ENCODE measurements at places on chromosomes 12 and 14. TPM values are rescaled to one million over a fixed set of nuclear protein-coding genes. Genes with fewer than 3 reads are reported as not detected.
A peak's percentile ranks its signal among the peaks of the same experiment; 100 is the strongest.

Gene LRRC10
- total RNA-seq, result not detected

Gene LRTM2
- total RNA-seq, result not detected

Gene TCTN1
- total RNA-seq, result 59.1 TPM

Gene GYS2
- not detected for total RNA-seq

Gene ZCRB1
- total RNA-seq, result 65.2 TPM

Gene KRT80
- total RNA-seq, result not detected

Gene CLEC4E
- total RNA-seq, result not detected

Gene METAP2
- total RNA-seq, result 104 TPM

- H3K27ac ChIP-seq, result no peak overlapping the region
- no peak overlapping the region for H3K4me3 ChIP-seq
- no peaks in the 10 kb centered on the region for H3K36me3 ChIP-seq
- DNase-seq, result no peak
- H3K4me1 ChIP-seq, result peaks cover 9% of the 10 kb centered on the region
Observed at GRCh38 chr14:49516286-49516685, 69.9 kb downstream of the RPS29 start.

GRCh38 chr12:69610126-69610525 lies 581 bp downstream of the LRRC10 start:
- no peaks in the 10 kb centered on the region for H3K4me1 ChIP-seq
- H3K4me3 ChIP-seq, result no peak overlapping the region
- no peaks in the 10 kb centered on the region for H3K36me3 ChIP-seq
- no peak overlapping the region for H3K27ac ChIP-seq
- peaks cover 3% of the 10 kb centered on the region for H3K27me3 ChIP-seq
- no peak for DNase-seq

DNA sequence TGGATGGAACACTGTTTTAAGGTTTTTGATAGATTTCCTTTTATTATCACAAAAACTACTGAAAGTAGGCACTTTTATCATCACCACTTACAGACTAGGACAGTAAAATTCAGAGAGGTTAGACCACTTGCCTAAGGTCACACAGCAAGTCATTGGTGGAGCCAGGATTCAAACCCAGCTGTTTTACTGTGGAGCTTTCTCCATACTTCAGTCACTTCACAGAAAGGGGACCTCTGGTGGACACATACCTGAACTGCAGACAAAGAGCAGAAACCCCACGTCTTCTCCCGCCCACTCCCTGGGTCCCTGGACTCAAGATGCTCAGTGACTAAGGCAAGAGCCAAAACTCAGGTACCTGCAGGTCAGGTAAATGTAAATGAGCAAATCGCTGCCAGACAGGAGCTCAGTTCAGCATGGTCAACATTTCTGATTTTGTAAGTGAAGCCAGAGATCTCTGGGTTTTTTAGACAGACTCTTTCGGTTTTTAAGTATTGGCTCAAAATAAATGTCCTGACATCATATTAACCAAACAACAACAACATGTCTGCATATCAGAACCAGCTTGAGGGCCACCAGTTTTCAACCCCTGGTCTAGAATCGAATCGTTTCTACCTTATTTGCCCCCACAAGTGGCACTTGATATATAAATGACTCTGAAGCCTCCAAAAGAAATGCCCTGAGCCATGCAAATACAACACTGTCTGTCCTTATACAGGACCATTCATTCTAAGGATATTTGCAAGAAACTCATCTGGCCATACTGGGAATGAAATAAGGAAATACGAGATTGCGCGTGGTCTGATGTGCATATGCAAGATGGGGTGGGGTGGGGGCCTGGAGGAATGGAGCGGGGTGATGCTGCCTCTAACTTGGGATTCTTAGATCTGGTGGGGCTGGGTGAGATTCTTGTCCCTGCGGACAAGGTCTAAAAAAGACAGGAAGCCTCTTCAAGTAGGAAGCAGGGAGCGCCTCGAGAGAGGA lies 110.9 kb downstream of the KSR2 start:
- H3K4me1 ChIP-seq, result no peaks in the 10 kb centered on the region
- peak; percentile 53 for DNase-seq
- H3K27me3 ChIP-seq, result peaks cover 3% of the 10 kb centered on the region
- no peak overlapping the region for H3K4me3 ChIP-seq
- H3K27ac ChIP-seq, result no peak overlapping the region

GRCh38 chr14:47302121-47302520 lies 373.3 kb downstream of the MDGA2 start:
- H3K4me3 ChIP-seq, result no peak overlapping the region
- H3K36me3 ChIP-seq, result peaks cover 3% of the 10 kb centered on the region
- no peak for DNase-seq
- H3K27me3 ChIP-seq, result no peaks in the 10 kb centered on the region
- no peak overlapping the region for H3K27ac ChIP-seq

- no peak overlapping the region for H3K4me3 ChIP-seq
- peaks cover 5% of the 10 kb centered on the region for H3K27me3 ChIP-seq
- no peaks in the 10 kb centered on the region for H3K36me3 ChIP-seq
- H3K27ac ChIP-seq, result no peak overlapping the region
- H3K4me1 ChIP-seq, result no peaks in the 10 kb centered on the region
Observed at GRCh38 chr14:75322746-75323145, 44.1 kb downstream of the FOS start.

DNA sequence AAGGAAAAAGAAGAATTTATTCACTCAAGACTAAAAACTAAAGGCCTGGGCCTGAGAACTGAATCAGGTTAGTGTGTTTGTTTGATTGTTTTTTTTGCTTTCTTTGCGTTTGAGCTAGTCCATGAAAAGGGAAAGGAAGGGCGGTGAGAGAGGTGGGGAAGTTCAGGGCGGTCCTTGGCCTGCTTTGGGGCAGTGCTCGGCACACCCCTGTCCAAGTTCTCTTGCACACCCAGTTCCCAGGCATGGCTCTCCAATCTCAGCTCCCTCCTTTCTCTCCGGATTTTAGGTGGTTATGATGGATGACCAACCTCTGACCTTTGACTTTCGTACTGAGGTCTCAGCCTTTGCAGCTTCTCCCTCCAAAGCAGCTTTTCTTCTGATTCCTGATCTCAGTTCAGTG lies 11.3 kb downstream of the COA8 start:
- no peaks in the 10 kb centered on the region for H3K27me3 ChIP-seq
- no peak overlapping the region for H3K4me3 ChIP-seq
- peaks cover 5% of the 10 kb centered on the region for H3K36me3 ChIP-seq
- no peak for DNase-seq
- H3K4me1 ChIP-seq, result peaks cover 29% of the 10 kb centered on the region

DNA sequence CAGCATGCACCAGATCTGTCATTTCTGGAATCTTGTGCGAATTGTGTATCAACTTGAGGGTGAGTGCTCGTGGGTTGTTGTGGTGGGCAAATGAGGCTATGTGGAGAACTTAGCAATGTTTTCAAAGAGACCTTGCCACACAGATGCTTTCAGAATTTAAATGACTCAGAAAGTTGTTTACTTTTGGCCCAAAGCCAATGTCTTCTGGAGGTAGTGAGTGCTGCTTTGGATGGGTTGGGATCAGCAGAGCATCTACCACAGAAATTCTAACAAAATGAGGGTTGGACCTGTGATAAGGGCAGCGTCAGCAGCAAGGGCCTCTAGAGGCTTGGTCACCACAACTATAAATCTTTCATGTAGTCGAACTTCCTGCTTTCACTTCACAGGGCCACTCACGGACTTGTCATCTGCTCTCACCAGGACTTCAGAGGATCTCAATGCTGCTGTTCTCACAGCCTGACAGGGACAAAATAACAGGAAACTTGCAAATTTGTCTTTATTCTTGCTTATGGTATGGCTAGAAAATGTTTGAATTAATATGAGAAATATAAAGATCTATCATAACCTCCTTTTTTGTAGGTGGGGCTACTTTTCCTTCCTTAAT lies 111.4 kb downstream of the DACT1 start:
- H3K27me3 ChIP-seq, result no peaks in the 10 kb centered on the region
- H3K4me1 ChIP-seq, result no peaks in the 10 kb centered on the region
- H3K4me3 ChIP-seq, result no peak overlapping the region
- H3K27ac ChIP-seq, result no peak overlapping the region

DNA sequence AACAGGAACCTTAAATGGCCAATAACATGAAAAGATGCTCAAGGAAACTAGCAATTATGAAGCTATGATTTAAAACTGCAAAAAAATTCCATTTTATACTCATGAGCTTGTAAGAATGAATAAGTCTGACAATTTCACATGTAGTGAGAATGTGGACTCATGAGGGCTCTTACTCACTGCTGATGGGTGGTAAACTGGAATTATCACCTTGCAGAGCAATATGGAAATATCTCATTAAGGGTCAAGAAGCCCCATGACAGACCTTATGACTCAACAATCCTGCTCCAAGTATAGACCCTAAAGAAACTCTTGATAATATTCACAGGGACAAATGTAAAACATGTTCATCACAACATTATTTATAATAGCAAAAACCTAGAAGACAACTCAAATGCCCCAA lies 23.5 kb upstream of the SMAGP start:
- DNase-seq, result no peak
- H3K4me1 ChIP-seq, result no peaks in the 10 kb centered on the region
- H3K27me3 ChIP-seq, result no peaks in the 10 kb centered on the region
- no peak overlapping the region for H3K4me3 ChIP-seq
- H3K36me3 ChIP-seq, result no peaks in the 10 kb centered on the region

GRCh38 chr12:121086781-121087295 lies 45.8 kb upstream of the P2RX7 start:
- H3K4me3 ChIP-seq, result no peak overlapping the region
- H3K27ac ChIP-seq, result no peak overlapping the region
- H3K27me3 ChIP-seq, result no peaks in the 10 kb centered on the region
- DNase-seq, result no peak
- no peaks in the 10 kb centered on the region for H3K36me3 ChIP-seq
- H3K4me1 ChIP-seq, result peaks cover 7% of the 10 kb centered on the region

- DNase-seq, result no peak
- H3K4me1 ChIP-seq, result peaks cover 7% of the 10 kb centered on the region
- no peaks in the 10 kb centered on the region for H3K27me3 ChIP-seq
- peaks cover 32% of the 10 kb centered on the region for H3K36me3 ChIP-seq
Observed at GRCh38 chr12:89436062-89436461, 83.8 kb upstream of the DUSP6 start.

DNA sequence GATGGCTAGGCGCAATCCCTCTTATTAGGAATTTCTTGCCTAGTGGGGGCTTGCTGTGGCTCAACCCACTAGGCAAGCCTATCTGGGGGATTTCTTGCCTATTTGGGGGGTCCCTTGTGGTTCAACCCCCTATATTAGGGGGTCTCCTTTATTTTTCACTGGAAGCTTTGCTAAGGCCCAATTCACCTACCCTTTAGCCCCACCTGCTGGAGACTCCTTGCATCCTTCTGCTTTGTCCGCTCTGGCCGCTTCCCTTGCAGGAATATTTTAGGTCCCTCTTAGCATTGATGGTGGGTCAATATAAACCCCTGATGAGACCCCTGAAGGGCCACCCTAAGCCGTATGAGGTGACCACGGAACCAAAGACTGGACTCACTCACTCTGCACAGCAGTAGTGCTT lies 1552.1 kb downstream of the AACS start:
- no peak overlapping the region for H3K4me3 ChIP-seq
- H3K27ac ChIP-seq, result no peak overlapping the region
- DNase-seq, result peak; percentile 23

DNA sequence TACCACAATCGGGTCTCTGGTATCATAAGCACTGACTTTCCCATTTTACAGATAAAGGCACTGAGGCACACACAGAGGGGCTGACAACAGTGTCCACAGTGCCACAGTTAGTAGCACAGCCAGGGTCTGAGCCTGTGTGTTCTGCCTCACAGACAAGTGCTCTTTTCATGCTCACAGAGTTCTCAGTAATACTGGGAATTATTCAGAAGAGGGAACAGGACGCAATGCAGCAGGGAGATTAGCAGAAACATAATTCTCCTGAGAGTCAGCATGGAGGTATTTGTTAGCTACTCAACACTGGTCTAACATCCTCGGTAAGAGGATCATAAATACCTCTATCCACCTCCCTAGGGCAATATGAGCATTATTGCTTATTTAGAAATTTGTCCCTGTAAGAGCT lies 219.3 kb upstream of the EEA1 start:
- H3K27me3 ChIP-seq, result no peaks in the 10 kb centered on the region
- no peak overlapping the region for H3K27ac ChIP-seq
- H3K4me1 ChIP-seq, result peaks cover 5% of the 10 kb centered on the region

DNA sequence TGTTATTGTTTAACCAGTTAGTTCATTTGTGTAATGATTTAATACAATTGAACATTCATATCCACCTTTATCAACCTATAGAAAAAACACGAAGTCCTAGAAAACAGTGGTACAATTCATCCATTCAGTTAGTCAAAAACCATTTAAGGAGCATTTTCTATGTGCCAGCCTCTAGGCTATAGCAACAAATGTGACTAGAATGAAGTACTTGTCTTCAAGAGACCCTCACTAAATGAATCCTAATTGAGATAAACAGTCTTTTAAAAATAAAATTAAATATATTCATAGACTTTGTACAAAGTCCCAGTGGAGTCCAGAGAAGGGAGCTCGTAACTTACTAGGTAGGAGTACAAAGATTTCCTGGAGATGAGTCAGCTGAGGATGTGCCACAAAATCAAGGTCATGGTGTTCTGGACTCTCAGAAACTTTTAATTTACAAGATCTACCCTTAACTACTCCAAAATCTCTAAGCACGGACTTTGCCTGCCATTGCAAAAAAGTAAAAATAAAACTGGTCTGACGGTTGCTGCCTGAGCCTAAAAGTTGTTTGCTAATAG lies 430.7 kb upstream of the DCN start:
- no peak overlapping the region for H3K27ac ChIP-seq
- peaks cover 3% of the 10 kb centered on the region for H3K36me3 ChIP-seq
- H3K27me3 ChIP-seq, result no peaks in the 10 kb centered on the region
- peaks cover 42% of the 10 kb centered on the region for H3K4me1 ChIP-seq
- no peak for DNase-seq
- no peak overlapping the region for H3K4me3 ChIP-seq

- no peaks in the 10 kb centered on the region for H3K27me3 ChIP-seq
- peaks cover 46% of the 10 kb centered on the region for H3K4me1 ChIP-seq
- DNase-seq, result no peak
- no peak overlapping the region for H3K27ac ChIP-seq
- no peak overlapping the region for H3K4me3 ChIP-seq
Observed at GRCh38 chr14:76715101-76715500, 46.2 kb upstream of the VASH1 start.

DNA sequence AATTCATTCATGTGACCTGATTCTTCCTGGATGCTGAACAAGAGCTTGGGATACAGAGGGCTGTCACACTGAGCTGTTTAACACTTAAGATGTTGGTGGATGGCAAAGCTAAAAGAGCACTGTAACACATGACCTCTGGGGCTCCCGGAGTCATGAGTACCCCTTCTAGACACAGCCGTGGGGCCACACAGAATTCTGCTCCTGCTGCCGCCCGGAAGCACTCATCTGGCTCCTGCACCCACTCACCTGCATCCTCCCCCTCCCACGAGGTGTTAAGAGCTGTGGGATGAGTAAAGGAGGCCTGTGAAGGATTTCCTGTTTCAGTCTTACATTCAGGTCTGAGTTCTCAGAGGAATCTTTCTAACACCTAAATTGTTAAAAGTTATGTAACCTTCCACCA lies 78.0 kb upstream of the SSTR1 start:
- H3K4me1 ChIP-seq, result no peaks in the 10 kb centered on the region
- no peak overlapping the region for H3K27ac ChIP-seq
- H3K27me3 ChIP-seq, result peaks cover 2% of the 10 kb centered on the region
- no peaks in the 10 kb centered on the region for H3K36me3 ChIP-seq
- DNase-seq, result no peak
- H3K4me3 ChIP-seq, result no peak overlapping the region
